HT-29 (cell line): ENCODE measurements at places on chromosomes 12 and 14. TPM values are rescaled to one million over a fixed set of nuclear protein-coding genes. Genes with fewer than 3 reads are reported as not detected.

KLRG1 gene
- not detected in 2 replicates for total RNA-seq

FAM181A gene
- total RNA-seq: not detected in 2 replicates

PEX5 gene
- 34.8 and 41.2 TPM in 2 replicates for total RNA-seq

GPX2 gene
- 1,024 and 1,115 TPM in 2 replicates for total RNA-seq

SERPINA9 gene
- total RNA-seq: not detected in 2 replicates

TMEM30B gene
- total RNA-seq: 50.2 and 55.7 TPM in 2 replicates

LTBP2 gene
- 0.31 and 2.6 TPM in 2 replicates for total RNA-seq

LRCOL1 gene
- total RNA-seq: not detected in 2 replicates

RBP5 gene
- 0.41 TPM in 1 of 2 replicates, not detected in the other for total RNA-seq

HOMEZ gene
- 4.3 and 7.9 TPM in 2 replicates for total RNA-seq

CLBA1 gene
- 9.8 and 11.6 TPM in 2 replicates for total RNA-seq

P2RX2 gene
- not detected in 2 replicates for total RNA-seq

SLC25A47 gene
- total RNA-seq: 0.18 and 0.37 TPM in 2 replicates

STON2 gene
- 1.6 and 3.5 TPM in 2 replicates for total RNA-seq

PSMC1 gene
- 44.2 and 46.0 TPM in 2 replicates for total RNA-seq

NTS gene
- 0.44 TPM in 1 of 2 replicates, not detected in the other for total RNA-seq

SPIC gene
- total RNA-seq: not detected in 2 replicates

KSR2 gene
- 0.08 and 0.16 TPM in 2 replicates for total RNA-seq

HOTAIR gene
- 5.6 and 6.8 TPM in 2 replicates for total RNA-seq

DNA sequence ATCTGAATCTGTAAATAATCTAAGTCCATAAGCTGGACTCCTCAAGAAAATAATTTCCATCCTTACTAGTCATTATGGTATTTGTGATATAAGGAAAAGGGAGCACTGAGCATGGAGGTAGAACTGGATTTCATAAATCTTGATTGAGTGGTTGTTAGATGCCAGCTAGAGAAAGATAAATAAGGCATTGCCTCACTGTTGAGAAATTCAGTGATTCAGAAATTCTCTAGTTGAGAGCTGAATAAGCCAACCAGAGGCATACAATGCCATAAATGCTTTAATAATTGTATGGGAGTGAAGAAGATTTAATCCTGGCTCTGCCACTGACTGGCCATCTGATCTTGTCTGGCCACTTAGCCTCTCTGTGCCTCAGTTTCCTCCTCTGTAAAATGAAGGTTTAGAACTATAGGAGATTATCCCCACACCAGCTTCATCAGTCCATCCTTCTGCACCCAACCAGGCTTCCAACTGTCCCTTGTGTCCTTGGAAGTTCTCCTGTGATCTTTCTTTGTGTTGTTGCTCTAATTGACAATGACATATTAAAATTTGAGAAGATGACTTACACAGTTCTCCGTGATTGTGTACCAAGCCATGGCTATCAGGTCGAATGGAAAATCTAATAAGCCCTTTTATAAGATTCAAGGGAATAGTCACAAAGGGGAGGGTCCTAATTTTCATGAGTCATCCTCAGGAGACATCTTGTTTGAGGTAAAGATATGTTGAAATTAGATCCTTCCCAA lies 394.3 kb downstream of the EGLN3 start:
- no peak for DNase-seq

DNA sequence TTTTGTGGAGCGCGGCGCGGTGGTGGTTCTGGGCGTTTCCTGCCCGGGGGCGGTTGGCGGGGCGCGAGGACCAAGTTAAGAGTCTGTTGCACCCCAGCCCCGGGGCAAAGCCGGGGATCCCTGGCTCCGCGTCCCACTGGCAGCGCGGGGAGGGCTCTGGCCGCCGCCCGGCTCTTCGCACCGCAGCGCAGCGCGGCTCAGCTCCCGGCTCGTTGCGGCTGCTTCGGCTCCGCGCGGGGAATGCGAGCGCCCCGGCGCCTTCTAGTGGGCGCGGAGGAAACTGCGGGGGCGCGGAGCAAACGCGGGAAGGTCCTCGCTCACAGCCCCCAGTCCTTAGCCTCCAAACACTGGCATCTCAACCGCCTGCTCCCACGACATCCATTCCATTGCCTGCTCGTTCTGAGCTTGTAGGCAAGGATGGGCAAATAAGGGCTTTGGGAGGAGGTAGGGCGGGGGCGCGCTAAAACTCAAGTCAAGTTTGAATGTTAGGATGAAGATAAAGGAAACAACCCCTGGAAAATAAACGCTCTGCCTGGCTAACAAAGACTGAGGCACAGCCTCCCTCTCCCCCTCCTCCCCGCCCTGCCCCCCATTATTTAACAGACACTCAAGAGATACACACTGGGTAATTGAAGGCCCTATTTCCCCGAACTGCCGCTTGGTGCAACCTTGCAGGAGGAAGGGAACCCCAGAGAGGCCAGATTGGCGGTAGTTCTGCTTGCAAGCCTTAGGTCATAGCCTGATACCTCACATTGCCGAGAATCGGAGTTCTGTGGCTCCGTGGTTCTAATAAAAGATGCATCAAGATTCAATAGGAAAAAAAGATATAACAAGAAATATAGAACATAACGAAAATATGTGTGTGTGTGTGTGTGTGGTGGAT lies at the start of gene B4GALNT1:
B4GALNT1 (minus strand) TSS at position 244 of the 883 bp plus-strand sequence. CDS start 1,069 bp downstream, outside the sequence.
- peak; percentile 63 for DNase-seq

DNA sequence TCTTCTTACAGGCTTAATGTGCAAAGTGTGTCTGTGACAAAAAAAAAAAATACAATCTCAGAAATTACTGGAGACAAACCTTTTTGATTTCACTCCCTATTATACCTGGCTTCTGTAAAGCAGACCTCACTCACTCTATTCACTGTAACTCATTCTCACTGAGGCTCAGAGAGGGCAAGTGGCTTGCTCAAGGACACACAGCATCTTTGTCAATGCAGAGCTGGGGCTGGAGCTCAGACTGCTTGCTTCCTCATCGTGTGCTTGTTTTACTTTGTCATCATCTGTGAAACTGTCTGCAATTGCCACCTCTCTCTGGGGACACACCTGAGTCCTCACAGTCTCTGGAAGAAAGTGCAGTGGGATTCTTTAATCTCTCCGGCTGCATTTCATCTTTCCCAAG lies 120.0 kb downstream of the PTPN11 start:
- no peak for DNase-seq

DNA sequence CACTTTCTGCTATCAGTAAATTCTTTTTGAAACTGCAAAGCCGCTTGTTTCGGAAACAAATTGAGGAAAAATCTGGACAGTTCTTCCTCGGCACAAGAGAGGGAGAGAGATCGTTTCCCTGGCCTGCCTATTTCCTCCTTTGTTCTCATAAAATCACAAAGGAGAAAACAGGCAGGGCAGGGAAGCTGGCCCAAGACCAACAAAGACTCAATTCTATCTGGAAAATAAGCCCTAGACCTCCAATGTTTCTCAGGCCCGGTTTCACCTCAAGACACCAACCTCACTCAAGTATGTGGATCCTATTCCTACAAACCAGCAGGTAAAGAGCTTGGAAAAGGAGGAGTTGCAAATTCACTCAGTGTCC lies 19.5 kb downstream of the DICER1 start:
- peak; percentile 54 for DNase-seq

GRCh38 chr12:74547249-74547648 lies 9.6 kb downstream of the ATXN7L3B start:
- DNase-seq: no peak

- DNase-seq: no peak
These were observed 70.9 kb downstream of the STXBP6 start for GRCh38 chr14:24978862-24979724.

DNA sequence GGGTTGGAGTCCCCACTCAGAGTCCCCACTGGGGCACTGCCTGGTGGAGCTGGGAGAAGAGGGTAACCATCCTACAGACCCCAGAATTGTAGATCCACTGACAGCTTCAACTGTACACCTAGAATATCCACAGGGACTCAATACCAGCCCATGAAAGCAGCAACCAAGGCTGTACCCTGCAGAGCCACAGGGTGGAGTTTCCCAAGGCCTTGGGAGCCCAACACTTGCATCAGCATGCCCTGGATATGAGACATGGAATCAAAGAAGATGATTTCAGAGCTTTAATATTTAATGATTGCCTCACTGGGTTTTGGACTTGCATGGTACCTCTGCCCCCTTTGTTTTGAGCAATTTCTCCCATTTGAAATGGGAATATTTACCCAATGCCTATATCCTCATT lies 80.4 kb downstream of the RASSF9 start:
- DNase-seq: no peak

GRCh38 chr12:7608184-7608911 lies 57.4 kb downstream of the APOBEC1 start:
- no peak for DNase-seq

GRCh38 chr12:77742631-77743030 lies 88.1 kb upstream of the NAV3 start:
- DNase-seq: no peak

DNA sequence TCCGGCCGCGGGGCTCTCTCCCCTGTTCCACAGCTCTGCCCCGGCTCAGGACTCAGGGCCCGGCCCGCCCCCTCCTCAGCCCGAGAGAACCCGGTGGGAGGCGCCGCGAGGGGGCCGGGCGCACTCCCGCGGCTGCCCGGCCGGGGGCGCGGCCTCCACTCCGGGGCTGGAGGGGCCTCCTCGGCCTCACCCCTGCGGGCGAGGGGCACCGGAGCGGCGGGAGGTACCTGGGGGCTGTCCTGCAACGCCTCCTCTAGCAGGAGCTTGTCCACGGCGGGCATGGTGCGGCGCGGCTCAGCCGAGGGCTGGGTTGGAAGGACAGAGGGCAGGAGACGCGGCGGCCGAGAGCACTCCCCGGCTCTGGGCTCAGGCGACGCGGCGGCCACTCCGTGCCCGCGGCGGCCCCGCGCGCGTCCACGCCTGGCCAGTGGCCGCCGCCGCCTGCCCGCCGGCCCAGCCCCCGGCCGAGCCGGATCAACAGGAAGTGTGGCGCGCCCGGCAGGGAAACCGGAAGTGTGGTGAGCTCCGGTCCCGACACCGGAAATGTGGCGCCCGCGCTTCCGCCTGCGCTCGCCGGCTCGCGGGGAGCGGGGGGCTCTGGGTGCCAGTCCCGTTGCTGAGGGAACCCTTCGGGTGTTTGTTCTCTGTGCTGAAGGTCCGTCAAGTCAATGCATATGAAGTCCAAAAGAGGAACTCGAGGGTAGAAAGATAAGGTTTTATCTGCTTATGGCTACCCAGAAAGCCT lies at the start of gene APPL2:
APPL2 (minus strand) TSS at position 443 of the 745 bp plus-strand sequence; CDS start at position 281, 162 bp downstream.
- DNase-seq: peak; percentile 92

- DNase-seq: no peak
These were observed 6.2 kb downstream of the ISCU start for GRCh38 chr12:108568338-108569154.

DNA sequence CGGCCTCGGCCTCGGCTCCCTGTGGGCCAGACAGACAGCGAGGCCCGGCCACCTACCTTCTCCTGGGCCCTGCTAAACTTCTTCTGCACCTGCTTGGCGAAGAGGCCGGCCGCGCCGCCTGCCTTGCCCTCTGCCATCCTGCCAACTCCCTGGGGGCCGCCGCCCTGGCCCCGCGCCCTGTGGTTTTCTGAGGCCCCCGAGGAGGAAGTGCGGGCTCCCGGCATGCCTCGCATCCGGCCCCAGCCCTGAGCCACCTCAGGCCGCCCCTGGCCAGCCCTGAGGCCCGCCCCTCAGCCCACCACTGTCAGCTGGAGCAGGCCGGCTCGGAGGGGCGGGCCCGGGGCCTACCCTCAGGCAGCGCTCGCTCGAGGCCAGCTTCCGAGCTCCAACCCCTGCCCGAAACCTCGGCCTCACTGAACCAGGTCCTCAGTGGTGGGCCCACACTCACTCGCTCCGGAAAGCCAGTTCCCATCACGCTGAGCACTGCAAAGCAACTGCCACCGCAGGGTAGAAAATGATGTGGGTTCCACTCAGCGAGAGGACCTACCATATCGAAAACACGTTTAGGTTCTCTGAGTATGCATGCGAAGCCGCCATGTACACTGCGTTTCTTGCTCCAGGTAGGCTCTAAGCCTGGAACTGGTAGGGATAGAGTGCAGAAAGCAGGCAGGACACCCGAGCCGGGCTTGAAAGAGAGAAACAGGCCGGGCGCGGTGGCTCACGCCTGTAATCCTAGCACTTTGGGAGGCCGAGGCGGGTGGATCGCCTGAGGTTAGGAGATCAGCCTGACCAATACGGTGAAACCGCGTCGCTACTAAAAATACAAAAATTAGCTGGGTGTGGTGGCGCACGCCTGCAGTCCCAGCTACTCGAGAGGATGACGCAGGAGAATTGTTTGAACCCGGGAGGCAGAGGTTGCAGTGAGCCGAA lies at the start of gene BIN2:
BIN2 (minus strand) TSS at position 209 of the 930 bp plus-strand sequence; CDS start at position 137, 72 bp downstream.
- no peak for DNase-seq

GRCh38 chr12:107501681-107502080 lies 183.9 kb upstream of the PWP1 start:
- DNase-seq: no peak

DNA sequence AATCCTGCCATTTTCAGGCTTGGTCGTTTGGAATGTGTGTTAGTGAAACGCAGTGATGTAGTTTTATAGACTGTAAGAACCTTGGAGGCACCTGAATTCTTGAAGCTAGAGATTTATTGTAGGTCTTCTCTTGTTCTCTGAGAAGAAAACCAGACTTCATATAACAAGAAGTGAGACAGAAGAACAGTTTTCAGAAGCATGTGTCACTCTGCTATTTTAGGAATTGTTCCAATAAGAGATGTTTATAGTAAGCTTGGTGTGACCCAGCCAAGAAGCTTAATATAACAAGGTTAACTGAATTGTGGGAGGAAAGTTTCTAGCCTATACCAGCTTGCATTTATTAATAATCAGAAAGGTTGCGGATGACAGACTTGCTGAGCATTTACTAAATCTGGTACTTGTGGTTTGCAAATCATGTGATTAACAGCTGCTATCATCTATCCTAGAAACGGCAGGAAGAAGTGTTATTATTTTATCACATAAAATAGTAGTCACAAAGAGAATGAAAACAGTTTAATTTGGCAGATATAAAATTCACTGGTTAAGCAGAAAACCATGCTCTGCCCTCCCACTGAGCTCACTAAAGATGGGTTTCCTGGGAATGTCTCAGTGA lies 49.2 kb upstream of the BCAT1 start:
- DNase-seq: no peak

DNA sequence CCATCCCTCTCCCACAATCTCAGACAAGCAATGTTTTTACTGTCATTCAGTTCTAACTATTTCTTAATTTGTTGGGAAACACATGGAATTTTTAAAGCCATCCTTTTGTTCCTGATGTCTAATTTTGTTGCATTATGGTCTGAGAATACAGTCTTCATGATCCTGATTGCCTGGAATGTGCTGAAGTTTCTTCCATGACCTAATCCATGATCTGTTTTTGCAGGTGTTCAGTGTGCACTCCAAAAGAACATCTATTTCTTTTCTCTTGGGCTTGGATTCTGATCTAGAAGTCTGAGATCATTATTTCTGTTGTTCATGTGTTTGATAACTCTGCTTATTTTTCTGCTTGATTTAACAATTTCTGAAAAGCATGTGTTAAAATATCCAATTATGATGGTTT lies 43.2 kb upstream of the PHC1 start:
- no peak for DNase-seq

GRCh38 chr14:59913187-59913586 lies 6.8 kb upstream of the LRRC9 start:
- no peak for DNase-seq

- no peak for DNase-seq
These were observed 391.3 kb downstream of the FLRT2 start for GRCh38 chr14:85921241-85921640.

- peak; percentile 85 for DNase-seq
These were observed 3.5 kb upstream of the TSPAN9 start for GRCh38 chr12:3073438-3074250.

GRCh38 chr12:70756791-70757190 lies 119.6 kb upstream of the PTPRB start:
- peak; percentile 82 for DNase-seq

GRCh38 chr14:93587330-93587729 lies 156.6 kb downstream of the UNC79 start:
- DNase-seq: no peak
